ENCODE measurements at places on chromosomes 2 and 18.

DNA sequence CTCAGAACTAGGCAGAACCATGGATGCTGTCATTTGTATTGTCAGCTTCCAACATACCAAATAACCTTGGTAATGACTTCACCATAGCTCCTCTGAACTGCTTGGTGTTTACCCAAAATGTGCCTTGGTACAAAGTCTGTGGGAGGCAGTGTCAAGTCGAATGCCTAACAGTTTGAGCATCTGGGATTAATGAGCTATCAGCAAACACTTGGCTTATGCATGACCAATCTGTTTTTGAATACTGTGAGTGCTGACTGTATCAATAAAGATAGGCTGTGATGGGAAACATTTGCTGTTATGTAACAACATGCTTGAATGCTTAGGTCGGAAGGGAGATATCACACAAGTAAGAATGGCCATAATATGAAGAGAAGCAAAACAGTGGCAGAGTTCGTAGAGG is 455.4 kb downstream of the CMPK2 start:
- DNase-seq: no peak

- DNase-seq: no peak
These were observed 201.1 kb downstream of the SH3RF3 start for GRCh38 chr2:109330056-109330455.

- DNase-seq: peak; percentile 97
These were observed 819 bp upstream of the KLF11 start for GRCh38 chr2:10042301-10043161.

GRCh38 chr2:144798989-144799388 is 279.1 kb upstream of the ZEB2 start:
- no peak for DNase-seq

GRCh38 chr18:35443434-35443833 is 54.3 kb downstream of the INO80C start:
- no peak for DNase-seq

GRCh38 chr2:212892193-212892592 is 259.2 kb downstream of the IKZF2 start:
- no peak for DNase-seq

- DNase-seq: no peak
These were observed 74.4 kb downstream of the PLCL1 start for GRCh38 chr2:197878792-197879191.

DNA sequence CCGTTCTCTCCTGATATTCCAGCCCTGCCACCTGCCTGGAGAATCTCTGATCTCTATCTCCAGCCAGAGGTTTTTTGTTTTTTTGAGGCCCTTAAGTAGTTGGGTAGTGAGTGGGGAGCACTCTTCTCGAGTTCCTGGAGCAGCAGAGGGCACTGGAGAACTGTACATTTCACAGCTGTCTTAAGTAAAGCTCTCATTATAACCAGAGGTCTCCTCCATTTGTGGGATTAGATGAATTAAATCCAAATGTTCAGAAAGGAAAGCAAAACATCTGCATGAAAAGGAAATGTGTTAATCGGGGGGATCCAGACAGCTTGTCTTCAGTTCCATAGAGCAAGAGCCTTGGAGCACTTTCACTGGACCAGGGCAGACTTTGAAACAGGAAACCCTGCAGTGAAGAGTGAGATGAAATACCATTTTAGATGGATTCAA is 32.8 kb downstream of the AOX1 start:
- DNase-seq: peak; percentile 70

GRCh38 chr2:213476641-213477040 is 192.4 kb downstream of the SPAG16 start:
- DNase-seq: no peak

All from esophagus muscularis mucosa (tissue), 4 donors.